ENCODE measurements at places on chromosomes 5 and 9.

DNA sequence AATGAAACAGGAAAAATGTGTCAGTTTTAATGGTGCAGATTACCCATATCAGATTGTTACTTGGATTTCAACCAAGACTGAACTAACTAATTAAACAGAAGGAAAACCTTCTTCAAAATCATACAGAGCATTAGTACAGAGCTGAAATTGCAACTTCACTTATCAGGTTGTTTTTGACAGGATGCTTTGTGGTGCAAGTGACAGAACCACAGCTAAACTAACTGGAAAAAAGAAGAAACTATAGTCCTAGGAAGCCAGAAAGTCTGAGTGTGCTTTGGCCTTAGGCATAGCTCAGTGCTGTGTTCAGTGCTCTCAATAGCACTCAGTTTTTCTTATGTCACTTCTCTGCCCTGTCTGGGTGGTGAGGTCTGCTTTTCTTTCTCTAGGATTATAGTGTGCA lies 267.4 kb downstream of the CHSY3 start:
- DNase-seq, result no peak

DNA sequence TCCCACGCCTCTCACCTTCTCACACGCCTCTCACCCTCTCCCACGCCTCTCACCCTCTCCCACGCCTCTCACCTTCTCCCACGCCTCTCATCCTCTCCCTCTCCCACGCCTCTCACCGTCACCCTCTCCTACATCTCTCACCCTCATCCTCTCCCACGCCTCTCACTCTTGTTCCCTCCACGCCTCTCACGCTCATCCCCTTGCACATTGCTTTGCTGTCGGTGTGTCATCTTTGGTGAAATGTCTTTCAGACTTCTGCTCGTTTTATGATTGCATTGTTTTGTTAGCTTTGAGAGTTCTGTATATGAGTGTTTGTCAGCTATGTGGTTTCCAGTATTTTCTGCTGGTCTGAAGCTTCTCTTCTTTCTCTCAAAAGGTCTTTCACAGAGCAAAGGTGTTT lies 102.7 kb downstream of the EHMT1 start:
- no peak for DNase-seq

- no peak for DNase-seq
Observed at GRCh38 chr5:149435015-149435376, 55.9 kb upstream of the IL17B start.

DNA sequence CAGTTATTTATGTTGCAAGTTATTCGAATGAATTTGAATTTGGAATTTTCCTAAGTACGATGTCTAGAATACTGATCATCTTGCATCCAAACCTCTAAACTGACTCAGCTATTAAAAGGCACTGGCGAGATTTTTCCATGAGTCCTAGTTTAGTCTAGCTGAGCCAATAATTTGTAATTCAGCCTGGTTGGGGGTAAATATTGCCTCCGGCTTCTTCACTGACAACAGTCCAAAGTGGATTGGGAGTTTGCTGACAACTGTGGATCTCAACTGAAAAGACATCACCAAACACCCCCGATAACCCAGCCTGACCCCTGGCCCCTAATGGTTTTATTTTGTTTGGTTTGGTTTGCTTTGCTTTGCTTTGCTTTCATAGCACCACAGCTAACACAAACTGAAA lies 189.8 kb upstream of the DAPK1 start:
- DNase-seq, result no peak

GRCh38 chr5:9094582-9094981 lies 451.3 kb downstream of the SEMA5A start:
- DNase-seq, result no peak

- no peak for DNase-seq
Observed at GRCh38 chr9:16867576-16868311, 2.7 kb downstream of the BNC2 start.

- no peak for DNase-seq
Observed at GRCh38 chr5:38338455-38338854, 80.1 kb downstream of the EGFLAM start.

DNA sequence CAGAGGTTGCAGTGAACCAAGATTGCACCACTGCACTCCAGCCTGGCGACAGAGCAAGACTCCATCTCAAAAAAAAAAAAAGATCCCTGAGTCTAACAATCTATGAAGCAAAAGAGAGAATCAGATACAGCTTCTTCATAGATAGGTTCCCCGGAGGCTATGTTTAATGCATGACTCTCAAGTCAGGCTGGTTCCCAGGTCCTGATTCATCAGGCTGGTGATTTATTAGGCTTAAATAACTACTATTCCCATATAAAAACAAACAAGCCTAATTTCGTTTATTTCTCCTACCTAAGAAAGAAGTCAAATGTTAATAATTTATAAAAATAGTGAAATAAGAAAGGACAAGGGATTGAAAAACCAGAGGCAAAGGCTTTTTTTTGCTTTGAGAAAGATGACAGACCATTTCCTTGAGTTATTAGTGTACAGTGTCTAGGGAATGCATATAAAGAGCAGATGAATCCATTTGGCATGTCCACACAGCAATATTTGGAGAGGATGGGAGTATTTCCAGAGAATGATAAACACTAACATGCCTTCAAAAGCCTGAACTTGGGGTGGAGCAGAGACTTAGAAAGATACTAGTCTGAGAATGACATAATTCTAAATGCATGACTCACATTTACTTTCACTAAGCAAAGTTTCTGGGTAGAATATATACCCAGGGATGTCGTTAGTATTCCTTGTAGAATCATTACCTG lies 115.3 kb downstream of the NREP start:
- DNase-seq, result no peak

- DNase-seq, result no peak
Observed at GRCh38 chr9:1048811-1049210, 1.3 kb upstream of the DMRT2 start.

Data from GOT3 (cell line).